ENCODE measurements at places on chromosomes 3 and 15. TPM values are rescaled to one million over a fixed set of nuclear protein-coding genes. Genes with fewer than 3 reads are reported as not detected.

Gene KLHL40
- total RNA-seq, result not detected

Gene NPAP1
- not detected for total RNA-seq

Gene IP6K2
- total RNA-seq, result 39.9 TPM

Gene CCDC39
- total RNA-seq, result not detected

Gene TM2D3
- 24.1 TPM for total RNA-seq

Gene RGMA
- total RNA-seq, result 1.9 TPM

Gene GOLGA6A
- total RNA-seq, result not detected

Gene LMAN1L
- total RNA-seq, result not detected

Gene GPR62
- total RNA-seq, result not detected

Gene RBP2
- total RNA-seq, result not detected

Gene NANOGP8
- 0.24 TPM for total RNA-seq

Gene KLHL6
- total RNA-seq, result not detected

Gene CDHR4
- total RNA-seq, result not detected

Gene TM4SF1
- total RNA-seq, result 277 TPM

Gene ARIH1
- total RNA-seq, result 28.2 TPM

Gene ZMYND10
- total RNA-seq, result 0.24 TPM

Gene EPHB3
- total RNA-seq, result 26.3 TPM

Gene CP
- 0.21 TPM for total RNA-seq

Gene MGLL
- total RNA-seq, result 54.9 TPM

Gene HRH1
- total RNA-seq, result 3.6 TPM

Gene CGNL1
- 0.43 TPM for total RNA-seq

Gene ATG3
- 63.1 TPM for total RNA-seq

Gene ACP3
- total RNA-seq, result 1.9 TPM

Gene LRRC2
- under 0.01 TPM for total RNA-seq

Gene MSL2
- total RNA-seq, result 9.8 TPM

Gene ANKRD34C
- not detected for total RNA-seq

Gene KIF7
- total RNA-seq, result 1.2 TPM

Gene SCG5
- 1.7 TPM for total RNA-seq

Gene CAPN3
- total RNA-seq, result 0.43 TPM

Gene COL6A5
- total RNA-seq, result not detected

Gene P2RY1
- total RNA-seq, result 21.1 TPM

Gene LIPH
- 3.9 TPM for total RNA-seq

Gene LRRK1
- 9.2 TPM for total RNA-seq

Gene MYL3
- not detected for total RNA-seq

Gene LTK
- total RNA-seq, result not detected

Gene SNX33
- total RNA-seq, result 24.8 TPM

Gene SAMMSON
- total RNA-seq, result not detected

Gene CHRNA3
- not detected for total RNA-seq

Gene ATP13A3
- total RNA-seq, result 268 TPM

Gene HES1
- total RNA-seq, result 100 TPM

Gene ROPN1B
- total RNA-seq, result not detected

Gene BCL2A1
- not detected for total RNA-seq
